ENCODE measurements at places on chromosomes 13 and 19. TPM values are rescaled to one million over a fixed set of nuclear protein-coding genes. Genes with fewer than 3 reads are reported as not detected.

ZNF234 gene
- 11.3 TPM for total RNA-seq

GFY gene
- total RNA-seq: not detected

SULT2A1 gene
- total RNA-seq: 1.7 TPM

CEACAM18 gene
- not detected for total RNA-seq

MIR17HG gene
- total RNA-seq: 1.7 TPM

DNA sequence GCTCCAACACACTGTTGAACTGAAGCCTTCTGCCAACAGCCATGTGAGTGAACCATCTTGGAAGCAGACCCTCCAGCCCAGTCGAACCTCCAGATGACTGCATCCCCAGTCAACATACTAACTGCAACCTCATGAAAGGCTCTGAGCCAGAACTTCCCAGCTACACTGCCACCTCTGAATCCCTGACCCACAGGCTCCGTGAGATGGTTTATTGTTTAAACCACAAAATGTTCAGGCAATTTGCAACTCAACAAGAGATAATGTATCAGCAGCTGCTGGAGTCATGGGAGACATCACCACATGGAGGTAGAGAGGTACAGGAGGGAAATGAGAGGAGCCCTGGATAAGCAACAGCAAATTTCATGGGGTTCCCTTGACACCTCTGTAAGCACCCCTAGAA lies 266.4 kb upstream of the NBEA start:
- no peak for DNase-seq
- H3K27me3 ChIP-seq: no peaks in the 10 kb centered on the region
- no peak overlapping the region for H3K4me3 ChIP-seq
- no peak overlapping the region for H3K27ac ChIP-seq
- H3K4me1 ChIP-seq: peaks cover 12% of the 10 kb centered on the region

- H3K4me1 ChIP-seq: no peaks in the 10 kb centered on the region
- no peak overlapping the region for H3K4me3 ChIP-seq
- DNase-seq: no peak
- no peaks in the 10 kb centered on the region for H3K36me3 ChIP-seq
- H3K27me3 ChIP-seq: no peaks in the 10 kb centered on the region
- no peak overlapping the region for H3K27ac ChIP-seq
Measured at GRCh38 chr13:20475927-20476691, 49.5 kb downstream of the CRYL1 start.

GRCh38 chr19:42281146-42281826 lies 12.2 kb downstream of the CIC start:
- DNase-seq: no peak
- peaks cover 83% of the 10 kb centered on the region for H3K4me1 ChIP-seq
- H3K27ac ChIP-seq: peak overlapping the region; percentile 100
- no peaks in the 10 kb centered on the region for H3K36me3 ChIP-seq
- H3K4me3 ChIP-seq: peak overlapping the region; percentile 68
- no peaks in the 10 kb centered on the region for H3K27me3 ChIP-seq

DNA sequence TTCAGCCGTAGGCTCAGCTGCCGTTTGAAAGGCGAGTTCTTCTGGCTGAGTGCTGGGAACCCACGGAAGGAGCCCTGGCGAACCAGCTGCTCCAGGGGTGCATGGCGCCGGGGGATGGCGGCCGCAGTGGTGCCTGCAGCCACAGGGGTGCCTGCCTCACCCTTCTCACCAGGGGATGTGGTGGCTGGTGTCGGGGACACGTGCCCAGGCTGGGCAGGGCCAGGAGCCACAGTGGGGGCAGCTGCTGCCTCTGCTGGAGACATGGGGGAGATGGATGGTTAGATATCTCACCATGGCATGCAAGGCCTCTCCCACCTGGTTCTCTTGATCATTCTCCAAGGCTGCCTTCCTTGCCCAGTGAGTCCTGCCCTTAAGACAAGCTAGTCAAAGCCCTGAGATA lies 17.1 kb downstream of the NUMBL start:
- no peaks in the 10 kb centered on the region for H3K27me3 ChIP-seq
- no peak overlapping the region for H3K4me3 ChIP-seq
- peak overlapping the region; percentile 5 for H3K27ac ChIP-seq
- no peaks in the 10 kb centered on the region for H3K4me1 ChIP-seq
- H3K36me3 ChIP-seq: peaks cover 82% of the 10 kb centered on the region
- DNase-seq: no peak

- peaks cover 13% of the 10 kb centered on the region for H3K4me1 ChIP-seq
- H3K4me3 ChIP-seq: no peak overlapping the region
- DNase-seq: no peak
- no peak overlapping the region for H3K27ac ChIP-seq
- H3K27me3 ChIP-seq: no peaks in the 10 kb centered on the region
Measured at GRCh38 chr13:30382836-30383525, 39.3 kb upstream of the UBE2L5 start.

GRCh38 chr19:30871979-30872378 lies 477.3 kb downstream of the TSHZ3 start:
- H3K4me1 ChIP-seq: no peaks in the 10 kb centered on the region
- H3K27ac ChIP-seq: no peak overlapping the region
- no peaks in the 10 kb centered on the region for H3K27me3 ChIP-seq
- DNase-seq: no peak

DNA sequence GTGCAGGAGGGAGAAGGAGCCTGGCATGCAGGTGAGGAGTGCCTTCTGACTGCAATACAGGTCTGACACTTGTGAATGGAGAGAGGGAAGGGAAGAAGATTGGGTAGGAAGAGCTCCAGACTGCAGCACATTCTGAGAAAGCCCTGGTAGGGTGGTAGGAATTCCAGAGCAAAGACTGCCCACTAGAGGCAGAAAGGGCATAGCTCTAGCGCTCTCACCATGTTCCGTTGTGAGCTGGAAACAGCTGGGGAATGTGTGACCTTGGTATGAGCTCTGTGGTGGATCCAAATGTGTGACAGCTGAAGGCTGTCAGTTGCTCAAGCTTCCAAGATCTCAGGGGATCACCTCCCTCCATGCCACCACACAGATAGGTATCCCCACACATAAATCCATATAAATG lies 2.9 kb upstream of the MTUS2 start:
- H3K36me3 ChIP-seq: no peaks in the 10 kb centered on the region
- H3K4me1 ChIP-seq: peaks cover 11% of the 10 kb centered on the region
- H3K4me3 ChIP-seq: no peak overlapping the region
- no peaks in the 10 kb centered on the region for H3K27me3 ChIP-seq

DNA sequence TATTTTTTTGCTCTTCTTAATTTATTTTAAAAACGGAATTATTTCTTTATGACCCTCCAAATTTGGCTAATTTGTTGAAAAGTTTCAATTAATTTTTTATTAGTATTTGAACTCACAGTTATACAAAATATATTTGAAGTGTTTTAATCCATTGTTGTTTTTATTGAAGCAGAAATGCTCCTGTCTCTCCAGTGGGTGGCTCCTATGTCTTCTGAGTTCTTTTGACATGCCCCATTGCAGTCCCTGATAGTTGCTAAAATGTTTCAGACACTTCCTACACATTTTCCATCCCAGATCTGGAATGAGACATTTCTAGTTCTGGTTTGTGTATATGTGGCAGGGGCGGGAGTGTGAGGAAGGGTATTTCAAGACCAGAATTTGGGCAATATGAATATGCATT lies 579.4 kb upstream of the PRR20A start:
- no peaks in the 10 kb centered on the region for H3K36me3 ChIP-seq
- no peak overlapping the region for H3K4me3 ChIP-seq
- H3K27me3 ChIP-seq: no peaks in the 10 kb centered on the region
- H3K4me1 ChIP-seq: no peaks in the 10 kb centered on the region

DNA sequence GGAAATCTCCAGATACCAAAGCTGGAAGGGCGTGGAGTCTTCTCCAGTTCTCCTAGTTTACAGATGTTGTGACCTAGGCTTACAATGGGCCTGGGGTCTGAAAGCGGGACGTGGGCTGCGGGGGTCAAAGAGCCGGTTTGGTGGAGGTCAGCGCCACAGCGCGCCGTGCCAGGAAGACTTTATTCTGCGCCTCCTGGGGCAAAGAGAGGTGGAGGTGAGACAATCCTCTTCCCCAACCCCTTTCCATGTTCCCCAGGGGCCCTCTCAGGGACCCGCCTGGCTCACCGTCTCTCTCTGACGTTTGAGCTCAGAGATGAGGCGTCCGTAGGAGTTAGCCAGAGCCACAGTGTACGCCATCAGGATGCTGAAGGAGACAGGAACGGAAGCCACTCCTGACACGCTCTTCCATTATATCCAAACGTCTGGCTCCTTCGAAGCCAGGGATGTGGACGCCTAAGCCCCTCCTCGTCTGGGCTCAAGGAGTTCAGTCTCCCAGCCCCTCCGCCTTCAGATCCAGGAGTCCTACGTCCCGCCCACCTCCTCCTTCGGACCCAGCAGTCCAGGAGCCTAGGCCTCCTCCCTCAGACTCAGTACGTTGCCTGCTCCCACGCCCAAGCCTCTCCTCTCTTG lies 776 bp upstream of the LENG1 start:
- H3K4me1 ChIP-seq: peaks cover 56% of the 10 kb centered on the region
- peak overlapping the region; percentile 82 for H3K27ac ChIP-seq
- H3K27me3 ChIP-seq: no peaks in the 10 kb centered on the region
- H3K36me3 ChIP-seq: peaks cover 25% of the 10 kb centered on the region

DNA sequence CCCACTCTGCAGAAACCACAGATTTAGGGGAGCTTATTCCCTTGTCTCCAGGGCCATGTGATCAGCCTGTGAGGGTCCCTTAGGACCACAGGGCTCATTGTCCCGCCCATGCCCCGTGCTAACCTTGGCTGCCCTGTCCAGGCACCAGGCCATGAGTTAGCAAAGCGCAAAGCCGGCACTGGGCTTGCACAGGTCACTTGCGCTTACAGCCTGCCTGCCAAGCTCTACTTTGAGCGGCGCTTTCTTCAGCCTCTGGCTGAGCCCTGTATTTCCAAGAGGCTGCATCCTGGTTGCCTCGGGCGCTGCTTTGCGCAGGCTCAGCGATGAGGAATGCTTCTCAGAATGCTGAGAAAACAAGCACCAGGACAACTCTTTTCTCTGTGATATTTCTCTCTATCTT lies 188.0 kb downstream of the TDRD3 start:
- no peaks in the 10 kb centered on the region for H3K36me3 ChIP-seq
- no peaks in the 10 kb centered on the region for H3K27me3 ChIP-seq
- DNase-seq: no peak
- peak overlapping the region; percentile 4 for H3K27ac ChIP-seq

DNA sequence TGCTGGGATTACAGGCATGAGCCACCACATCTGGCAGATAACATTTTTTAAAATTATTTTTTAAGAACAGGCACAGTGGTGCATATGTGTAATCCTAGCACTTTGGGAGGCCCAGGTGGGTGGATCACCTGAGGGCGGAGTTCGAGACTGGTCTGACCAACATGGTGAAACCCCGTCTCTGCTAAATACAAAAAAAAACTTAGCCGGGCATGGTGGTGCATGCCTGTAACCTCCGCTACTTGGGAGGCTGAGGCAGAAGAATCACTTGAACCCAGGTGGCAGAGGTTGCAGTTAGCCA lies 631 bp upstream of the PALM3 start:
- no peaks in the 10 kb centered on the region for H3K36me3 ChIP-seq
- no peak overlapping the region for H3K4me3 ChIP-seq
- no peaks in the 10 kb centered on the region for H3K27me3 ChIP-seq
- H3K27ac ChIP-seq: no peak overlapping the region
- peaks cover 12% of the 10 kb centered on the region for H3K4me1 ChIP-seq

- H3K27me3 ChIP-seq: no peaks in the 10 kb centered on the region
- no peak for DNase-seq
Measured at GRCh38 chr13:80157261-80157932, 183.5 kb downstream of the SPRY2 start.

GRCh38 chr19:56253737-56254136 lies 18.8 kb upstream of the EDDM13 start:
- no peak overlapping the region for H3K4me3 ChIP-seq
- H3K4me1 ChIP-seq: no peaks in the 10 kb centered on the region
- no peaks in the 10 kb centered on the region for H3K36me3 ChIP-seq
- H3K27me3 ChIP-seq: no peaks in the 10 kb centered on the region

- H3K27ac ChIP-seq: no peak overlapping the region
- DNase-seq: no peak
- H3K4me3 ChIP-seq: no peak overlapping the region
- no peaks in the 10 kb centered on the region for H3K27me3 ChIP-seq
Measured at GRCh38 chr19:13459351-13459750, 46.9 kb downstream of the CACNA1A start.

DNA sequence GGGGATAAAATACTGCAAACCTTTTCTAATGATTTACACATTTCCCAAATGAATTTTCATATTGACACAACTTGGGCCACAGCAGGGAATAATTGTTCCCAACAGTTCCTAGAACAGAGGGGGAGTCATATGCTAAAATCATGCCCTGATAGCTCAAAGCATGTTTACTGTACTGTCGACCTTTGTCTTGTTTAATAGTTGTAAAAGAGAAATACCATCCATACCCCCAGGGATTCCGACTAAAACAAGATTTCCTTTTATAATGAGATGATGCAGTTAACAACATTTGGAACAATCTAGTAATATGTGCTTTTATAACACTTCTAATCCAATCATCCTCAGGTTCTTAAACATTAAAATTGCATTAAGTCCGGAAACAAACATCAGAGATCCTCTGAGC lies 759.7 kb downstream of the OLFM4 start:
- no peaks in the 10 kb centered on the region for H3K36me3 ChIP-seq
- no peak overlapping the region for H3K4me3 ChIP-seq
- no peak overlapping the region for H3K27ac ChIP-seq
- no peaks in the 10 kb centered on the region for H3K27me3 ChIP-seq

DNA sequence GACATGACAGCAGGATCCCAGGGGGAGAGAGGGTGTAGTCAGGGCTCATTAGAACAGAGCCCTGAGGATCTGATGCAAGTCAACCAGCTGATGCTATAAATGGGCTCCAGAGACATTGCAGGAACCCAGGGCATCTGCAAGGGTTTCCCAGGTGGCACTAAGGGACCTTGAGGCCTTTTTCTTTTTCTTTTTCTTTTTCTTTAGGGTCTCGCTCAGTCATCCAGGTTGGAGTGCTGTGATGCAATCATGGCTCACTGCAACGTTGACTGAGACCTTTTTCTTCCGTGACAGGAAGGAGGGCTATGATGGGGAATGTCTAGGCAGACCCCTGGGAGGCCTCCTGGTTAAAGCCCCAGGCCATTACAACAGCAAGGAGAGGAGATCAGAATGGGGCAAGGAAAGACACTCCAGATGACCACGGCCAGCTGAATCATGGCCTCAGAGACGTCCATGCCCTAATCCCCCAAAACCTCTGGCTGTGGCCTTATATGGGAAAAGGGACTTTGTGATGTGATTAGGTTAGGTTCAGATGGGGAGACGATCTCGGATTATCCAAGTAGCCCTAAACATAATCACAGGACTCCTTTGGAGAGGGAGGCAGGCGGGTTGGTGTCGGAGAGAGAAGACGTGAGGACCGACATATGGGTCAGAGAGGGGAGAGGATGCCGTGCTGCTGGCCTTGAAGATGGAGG lies 4.5 kb upstream of the FCGRT start:
- H3K27ac ChIP-seq: no peak overlapping the region
- no peaks in the 10 kb centered on the region for H3K36me3 ChIP-seq
- no peak overlapping the region for H3K4me3 ChIP-seq
- peaks cover 24% of the 10 kb centered on the region for H3K4me1 ChIP-seq

- no peak overlapping the region for H3K27ac ChIP-seq
- H3K4me1 ChIP-seq: no peaks in the 10 kb centered on the region
- no peak for DNase-seq
- H3K4me3 ChIP-seq: no peak overlapping the region
Measured at GRCh38 chr13:55298201-55298600, 1842.5 kb upstream of the PRR20A start.

- no peak overlapping the region for H3K4me3 ChIP-seq
- H3K27me3 ChIP-seq: no peaks in the 10 kb centered on the region
- no peaks in the 10 kb centered on the region for H3K4me1 ChIP-seq
- H3K36me3 ChIP-seq: no peaks in the 10 kb centered on the region
- no peak for DNase-seq
Measured at GRCh38 chr13:109998684-109999533, 212.5 kb upstream of the IRS2 start.

GRCh38 chr13:113452942-113453901 lies at the start of gene ADPRHL1:
Gene ADPRHL1, minus strand, starts transcription at chr13:113453488. Its CDS starts 51 bp downstream, at chr13:113453437.
- H3K4me3 ChIP-seq: no peak within 1 kb of the TSS
- H3K4me1 ChIP-seq: no peaks in the 10 kb centered on the region
- H3K27me3 ChIP-seq: no peaks in the 10 kb centered on the region
- H3K36me3 ChIP-seq: no peaks in the 10 kb centered on the region
- DNase-seq: no peak
- no peak within 1 kb of the TSS for H3K27ac ChIP-seq
